ENCODE measurements at places on chromosomes 12 and 14.

DNA sequence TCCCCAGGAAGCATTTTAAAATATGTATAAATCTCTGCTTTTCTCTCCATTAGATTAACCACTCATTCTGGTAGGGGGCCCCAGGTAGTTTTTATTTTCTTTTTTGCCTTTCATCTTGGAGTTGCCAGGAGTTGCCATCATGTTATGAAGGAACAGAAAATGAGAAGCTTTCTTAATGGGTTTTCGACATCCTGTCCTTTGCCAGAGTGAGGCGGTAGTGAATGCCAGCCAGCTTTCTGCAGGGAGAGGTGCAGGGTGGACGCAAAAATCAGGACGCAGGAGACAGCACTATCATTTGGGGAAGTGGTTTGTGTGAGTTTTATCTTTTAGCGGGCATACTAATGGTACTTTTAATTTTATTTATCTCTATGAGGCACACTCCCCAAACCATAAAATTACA, 1.7 kb downstream of the RASSF8 start:
- peak; percentile 56 for DNase-seq

DNA sequence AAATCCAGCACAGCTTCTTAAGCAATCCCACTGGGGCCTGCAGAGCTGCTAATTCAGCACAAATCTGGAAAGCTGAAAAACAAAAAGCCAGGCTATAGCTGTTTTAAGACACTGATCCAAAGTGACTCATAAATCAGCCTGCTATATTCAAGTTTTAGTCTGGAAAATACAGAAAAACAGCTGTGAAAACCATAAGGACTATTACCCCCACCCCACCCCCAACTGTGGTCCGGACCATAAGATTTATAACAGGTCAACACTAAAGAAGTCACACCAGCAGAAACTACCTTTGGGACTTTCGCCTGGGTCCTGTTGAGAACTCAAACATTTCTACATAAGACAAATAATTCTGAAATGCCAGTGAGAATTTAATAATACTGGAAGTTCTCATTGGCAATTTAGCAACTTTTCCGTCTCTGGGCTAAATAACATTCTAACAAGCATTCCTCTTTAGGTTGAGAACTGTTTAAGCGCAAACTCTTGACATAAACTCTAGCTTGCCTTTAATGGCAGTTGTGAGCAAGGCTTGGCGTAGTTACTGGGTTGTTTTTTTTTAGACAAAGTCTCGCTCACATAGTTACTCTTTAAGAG, 3.3 kb downstream of the LRIG3 start:
- peak; percentile 57 for DNase-seq

DNA sequence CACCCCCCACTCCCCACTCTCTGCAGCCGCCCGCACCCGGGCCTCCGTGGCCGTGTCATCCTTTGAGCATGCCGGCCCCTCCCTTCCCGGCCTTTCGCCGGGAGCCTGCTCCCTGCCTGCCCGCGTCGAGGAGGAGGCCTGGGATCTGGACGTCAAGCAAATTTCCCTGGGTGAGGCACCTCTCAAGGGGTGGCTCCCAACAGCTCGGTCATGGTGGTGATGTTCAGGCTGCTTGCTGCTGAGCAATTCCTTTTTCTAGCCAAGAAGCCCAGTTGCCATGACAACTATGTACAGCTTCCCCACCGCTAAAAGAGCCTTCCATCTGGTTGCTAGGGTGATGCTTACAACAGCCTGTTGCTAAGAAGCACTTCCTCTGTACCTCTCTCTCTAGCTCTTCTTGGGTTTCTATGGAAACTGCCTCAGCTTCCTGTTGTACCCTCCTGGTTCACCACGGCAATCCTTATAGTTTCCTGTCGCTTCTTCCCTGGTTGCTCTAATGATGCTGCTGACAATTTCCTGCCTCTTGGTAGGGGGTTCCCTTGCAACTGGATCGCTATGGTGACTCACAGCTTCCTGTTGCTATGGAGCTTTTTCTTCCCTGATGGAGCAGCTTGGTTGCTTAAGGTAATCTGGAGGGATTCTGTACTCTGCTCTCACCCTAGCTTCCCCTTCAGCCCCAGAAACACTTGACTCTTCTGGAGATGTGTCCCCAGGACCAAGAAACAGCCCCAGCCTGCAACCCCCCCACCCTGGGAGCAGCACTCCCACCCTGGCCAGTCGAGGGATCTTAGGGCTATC, 11.0 kb downstream of the ZNF219 start:
- peak; percentile 92 for DNase-seq

DNA sequence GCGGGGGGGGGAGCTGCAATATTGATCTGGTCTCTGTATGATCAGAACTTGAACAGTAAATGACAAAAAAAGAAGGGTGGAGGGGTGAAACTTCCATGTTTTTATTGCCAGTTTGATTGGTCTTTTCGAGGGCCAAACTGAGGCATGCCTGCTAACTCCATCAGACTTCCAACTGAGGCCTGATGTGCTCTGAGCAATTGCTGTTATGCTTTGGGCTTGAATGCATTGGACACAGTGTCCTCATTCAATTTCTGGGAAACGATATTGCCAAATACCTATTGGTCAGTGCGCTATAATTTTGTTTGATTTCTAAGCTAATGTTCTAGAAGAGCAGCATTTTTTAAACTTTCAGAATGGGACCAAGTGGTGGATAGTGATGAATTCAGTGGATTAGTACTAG, 2.1 kb upstream of the SLC38A2 start:
- DNase-seq = no peak

GRCh38 chr14:103880348-103881267, 33.2 kb upstream of the PPP1R13B start:
- peak; percentile 77 for DNase-seq

- DNase-seq = no peak
These were observed 75.0 kb downstream of the FOXN3 start for GRCh38 chr14:89342049-89342448.

GRCh38 chr12:123743002-123743401, 19.1 kb upstream of the DNAH10 start:
- DNase-seq = no peak

GRCh38 chr12:103944964-103945363, 14.8 kb downstream of the HSP90B1 start:
- peak; percentile 27 for DNase-seq

DNA sequence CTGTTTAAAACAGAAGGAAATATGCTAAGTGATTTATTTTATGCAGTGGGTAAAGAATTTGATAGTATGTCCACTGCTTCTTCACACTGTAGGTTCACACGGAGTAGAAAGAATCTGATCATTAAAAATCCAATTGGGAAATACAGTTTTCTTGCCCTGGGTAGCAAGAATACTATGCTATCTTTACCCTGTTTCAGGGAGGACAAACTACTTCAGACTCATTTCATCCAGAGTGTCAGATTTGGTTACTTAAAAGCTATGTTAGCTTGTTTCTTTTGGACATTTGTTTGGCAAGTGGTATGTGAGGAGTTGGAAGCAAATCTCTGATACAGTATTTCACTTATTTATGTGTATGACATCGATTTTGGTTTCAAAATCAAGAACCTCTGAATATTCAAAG, 4.3 kb downstream of the FRS2 start:
- no peak for DNase-seq

GRCh38 chr12:53004178-53004577, 2.1 kb upstream of the EIF4B start:
- peak; percentile 68 for DNase-seq

GRCh38 chr12:105289114-105289904, 41.2 kb upstream of the C12orf75 start:
- DNase-seq = peak; percentile 67

- no peak for DNase-seq
These were observed 15.7 kb downstream of the OR10P1 start for GRCh38 chr12:55652352-55652751.

DNA sequence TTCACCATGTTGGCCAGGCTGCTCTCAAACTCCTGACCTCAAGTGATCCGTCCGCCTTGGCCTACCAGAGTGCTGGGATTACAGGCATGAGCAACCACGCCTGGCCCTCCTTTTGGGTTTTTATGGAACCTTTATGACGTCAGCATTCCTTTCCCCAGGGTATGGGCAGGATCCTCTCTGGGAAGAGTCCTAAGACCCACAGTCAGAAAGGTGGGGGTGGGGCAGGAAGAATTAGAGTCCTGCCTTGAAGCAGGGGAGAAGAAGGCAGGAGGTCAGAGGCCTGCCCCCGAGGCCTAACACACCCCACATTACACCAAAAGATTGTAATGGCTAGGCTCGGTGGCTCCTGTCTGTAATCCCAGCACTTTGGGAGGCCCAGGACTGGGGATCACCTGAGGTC, 30.8 kb upstream of the CDK17 start:
- peak; percentile 61 for DNase-seq

DNA sequence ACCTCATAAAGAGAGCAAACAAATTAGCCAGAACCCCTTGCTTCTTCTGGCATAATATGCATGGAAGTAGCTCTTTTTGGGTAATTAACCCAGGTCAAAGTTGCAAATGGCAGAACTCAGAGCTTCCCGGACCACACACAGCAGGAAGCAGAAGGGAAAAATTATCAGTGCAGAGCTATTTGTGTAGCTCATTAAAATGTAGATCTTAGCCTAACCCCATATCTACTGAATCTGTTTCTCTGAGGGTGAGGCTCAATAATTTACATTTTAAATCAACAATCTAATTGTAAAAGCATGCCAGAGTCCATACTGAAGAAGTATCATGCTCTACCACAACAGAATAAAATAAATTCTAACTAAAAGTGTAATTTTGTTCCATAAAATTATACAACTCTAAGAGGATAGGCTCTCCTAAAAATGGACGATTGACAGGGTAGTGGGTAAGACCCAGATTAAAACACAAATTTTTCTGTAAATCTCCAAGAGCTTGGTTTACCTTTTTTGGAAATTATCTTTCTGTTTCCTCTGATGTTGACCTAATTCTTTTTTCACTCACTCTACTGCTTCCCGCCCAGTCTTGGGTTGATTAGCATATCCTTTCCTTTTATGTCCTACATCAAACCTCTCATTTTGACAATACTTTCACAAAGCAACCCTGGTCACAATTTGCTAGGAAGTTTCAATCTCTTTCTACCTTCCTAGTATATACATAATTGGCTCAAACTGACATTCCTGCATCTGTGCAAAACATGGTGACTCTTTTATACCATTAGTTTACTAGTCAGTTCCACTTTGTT, 213.3 kb upstream of the SLC16A7 start:
- no peak for DNase-seq

DNA sequence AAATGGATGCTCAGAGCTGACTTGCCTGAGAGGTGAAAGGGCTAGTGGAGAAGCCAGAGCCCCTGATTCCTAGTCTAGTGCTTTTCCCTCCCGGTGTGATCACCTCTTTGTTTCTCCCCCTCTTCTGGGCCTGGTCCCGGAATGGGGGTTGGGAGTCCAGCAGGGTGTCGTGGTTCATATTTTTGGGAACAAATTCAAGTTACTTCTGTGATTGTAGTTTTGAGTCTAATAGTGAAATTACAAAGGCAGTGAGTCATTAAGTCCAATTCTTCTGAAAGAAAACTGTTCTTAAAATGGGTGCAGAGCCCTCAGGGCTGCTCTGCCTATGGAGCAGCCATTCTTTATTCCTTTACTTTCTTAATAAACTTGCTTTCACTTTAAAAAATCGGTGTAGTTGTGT, 7.6 kb downstream of the SUSD6 start:
- DNase-seq = peak; percentile 42

GRCh38 chr12:29164477-29165393, 15.7 kb downstream of the FAR2 start:
- peak; percentile 81 for DNase-seq

DNA sequence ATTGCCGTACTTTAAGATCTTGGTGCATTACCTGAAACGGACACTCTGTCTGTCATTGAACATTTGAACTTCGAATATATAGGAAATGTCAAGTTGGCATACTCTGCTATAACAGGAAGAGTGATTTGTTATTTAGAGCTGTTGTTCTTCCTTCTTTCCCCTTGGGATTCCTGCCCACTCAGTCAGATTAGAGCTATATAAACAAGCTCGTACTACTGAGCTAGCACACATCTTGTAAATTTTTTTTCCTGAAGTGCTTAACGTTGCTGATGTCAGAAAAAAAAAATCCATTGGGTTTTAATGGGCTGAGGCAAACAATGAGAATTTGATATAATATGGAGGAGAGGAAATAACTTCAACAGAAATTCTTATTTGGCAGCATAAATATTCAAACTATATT, 26.8 kb downstream of the RGS6 start:
- DNase-seq = no peak

DNA sequence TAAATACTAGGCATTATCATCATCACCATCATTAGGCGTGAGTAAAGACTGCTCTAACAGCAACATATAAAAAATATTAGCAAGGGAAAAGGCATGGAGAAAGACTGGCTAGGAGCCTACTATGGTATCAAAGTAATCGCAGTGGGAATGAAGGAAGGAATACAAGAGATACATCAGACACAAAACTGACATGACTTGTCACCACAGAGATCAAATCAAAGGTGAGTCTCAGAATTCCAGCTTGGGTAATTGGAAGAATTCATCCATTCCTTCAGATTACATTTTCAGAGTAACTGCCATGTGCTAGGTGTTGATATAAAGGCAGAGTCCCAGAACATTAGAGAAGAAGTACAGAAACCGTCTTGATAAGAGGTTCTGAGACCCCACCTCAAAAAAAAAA, 10.2 kb downstream of the ZBTB25 start:
- no peak for DNase-seq

GRCh38 chr12:79843978-79844377, 90.9 kb downstream of the PPP1R12A start:
- no peak for DNase-seq

DNA sequence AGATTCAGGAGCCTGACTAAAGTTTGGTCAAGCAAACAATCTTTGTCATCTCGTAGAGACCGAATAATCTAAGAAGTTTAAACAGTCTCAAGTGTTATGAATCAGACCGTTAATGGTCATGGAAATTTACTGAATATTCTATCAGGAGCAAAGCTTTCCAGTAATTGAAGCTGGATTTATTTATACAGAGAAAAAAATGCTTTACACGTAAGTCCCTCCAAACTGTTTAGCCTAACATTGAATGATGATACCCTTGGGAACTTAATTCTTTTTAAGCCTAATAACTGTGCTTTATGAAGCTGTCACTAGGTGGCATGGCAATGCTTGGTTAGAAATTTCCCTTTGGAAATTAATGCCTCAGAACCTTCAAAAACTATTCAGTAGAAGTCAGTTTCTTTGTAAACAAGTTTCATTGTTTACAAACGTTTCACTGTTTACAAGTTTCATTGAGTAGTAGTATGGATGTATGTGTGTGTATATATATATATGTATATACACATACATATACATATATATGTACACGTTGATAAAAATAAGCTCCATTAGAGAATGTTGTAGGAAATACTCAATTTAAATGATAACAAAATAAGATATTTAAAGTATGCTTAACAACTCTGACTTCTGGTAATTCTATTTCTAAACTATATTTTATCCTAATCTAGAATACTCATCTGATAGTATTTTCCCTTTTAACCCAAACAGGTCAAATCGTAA, 32.1 kb downstream of the DEPDC4 start:
- DNase-seq = peak; percentile 72

- peak; percentile 31 for DNase-seq
These were observed 323.8 kb downstream of the RGS6 start for GRCh38 chr14:72256055-72256454.

All from M059J (cell line).